ENCODE measurements at places on chromosomes 5 and 9.

- DNase-seq: no peak
Measured at GRCh38 chr9:100595391-100596199, 17.7 kb downstream of the CAVIN4 start.

DNA sequence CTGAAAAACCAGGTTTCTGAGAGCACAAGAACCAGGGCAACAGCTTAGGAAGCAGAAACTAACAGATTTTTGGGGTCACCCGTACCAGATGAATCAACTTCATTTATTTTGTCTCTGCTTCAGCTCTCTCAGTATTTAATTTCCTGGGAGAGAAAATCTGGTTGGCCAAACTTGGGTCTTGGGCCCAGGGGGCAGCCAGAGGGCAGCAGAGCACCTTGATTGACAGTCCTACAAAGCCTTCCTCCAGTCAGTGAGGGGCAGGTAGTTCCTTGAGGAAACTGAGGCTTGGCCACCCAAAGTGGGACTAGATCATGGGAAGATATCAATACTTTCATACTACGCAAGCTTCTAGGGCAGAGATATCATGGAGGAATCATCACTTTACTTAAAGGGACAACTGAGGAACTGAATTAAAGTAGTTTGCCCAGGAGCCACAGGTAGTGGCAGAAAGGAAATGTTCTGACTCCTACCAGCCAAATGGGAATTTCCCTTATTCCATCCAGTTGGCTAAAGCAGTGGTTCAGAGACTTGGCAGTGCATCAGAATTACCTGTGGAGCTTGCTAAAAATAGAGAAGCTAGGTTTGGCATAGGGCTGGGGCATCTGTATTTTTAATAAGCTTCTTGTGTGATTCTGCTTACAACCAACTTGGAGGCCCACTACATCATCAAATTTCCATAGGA is 21.5 kb upstream of the ARHGAP26 start:
- peak; percentile 6 for DNase-seq

- DNase-seq: peak; percentile 2
Measured at GRCh38 chr9:100088202-100088601, 10.6 kb downstream of the ERP44 start.

- no peak for DNase-seq
Measured at GRCh38 chr5:102765350-102765749, 10.2 kb downstream of the PAM start.

GRCh38 chr5:66171349-66172344 is 27.5 kb downstream of the SREK1 start:
- peak; percentile 47 for DNase-seq

DNA sequence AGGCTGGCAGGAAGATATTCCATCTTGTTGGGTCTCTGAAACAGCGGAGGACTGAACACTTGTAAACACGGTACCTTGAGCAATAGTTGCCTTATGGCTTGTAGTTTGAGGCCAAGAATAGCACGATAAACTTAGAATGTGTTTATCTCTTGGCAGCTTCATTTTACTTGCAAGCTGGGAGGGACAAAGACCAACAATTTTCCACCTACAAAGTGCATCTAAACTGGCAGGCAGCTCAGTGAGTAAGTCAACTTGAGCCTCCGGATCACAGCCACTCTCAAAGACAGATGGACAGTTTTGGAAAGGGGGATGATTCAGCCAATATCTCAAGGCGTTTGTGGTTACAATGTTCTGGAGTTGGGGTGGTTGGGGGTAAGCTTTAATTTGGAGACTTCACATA is 652.6 kb downstream of the CETN3 start:
- DNase-seq: no peak

DNA sequence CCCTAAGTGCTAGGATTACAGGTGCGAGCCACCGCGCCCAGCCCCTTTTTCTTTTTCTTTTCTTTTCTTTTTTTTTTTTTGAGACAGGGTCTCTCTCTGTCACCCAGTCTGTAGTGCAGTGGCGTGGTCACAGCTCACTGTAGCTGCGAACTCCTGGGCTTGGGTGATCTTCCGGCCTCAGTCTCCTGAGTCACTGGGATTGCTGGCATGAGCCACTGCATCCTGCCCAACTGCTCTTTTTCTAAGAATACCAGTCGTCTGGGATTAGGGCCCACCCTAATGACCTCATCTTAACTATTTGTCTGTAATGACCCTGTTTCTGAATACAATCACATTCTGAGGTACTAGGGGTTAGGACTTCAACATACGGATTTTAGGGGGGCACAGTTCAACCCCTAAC is 34.1 kb upstream of the NANS start:
- DNase-seq: no peak

- DNase-seq: no peak
Measured at GRCh38 chr5:170277867-170278281, 19.7 kb downstream of the LCP2 start.

- no peak for DNase-seq
Measured at GRCh38 chr5:78611126-78611605, 37.4 kb downstream of the LHFPL2 start.

DNA sequence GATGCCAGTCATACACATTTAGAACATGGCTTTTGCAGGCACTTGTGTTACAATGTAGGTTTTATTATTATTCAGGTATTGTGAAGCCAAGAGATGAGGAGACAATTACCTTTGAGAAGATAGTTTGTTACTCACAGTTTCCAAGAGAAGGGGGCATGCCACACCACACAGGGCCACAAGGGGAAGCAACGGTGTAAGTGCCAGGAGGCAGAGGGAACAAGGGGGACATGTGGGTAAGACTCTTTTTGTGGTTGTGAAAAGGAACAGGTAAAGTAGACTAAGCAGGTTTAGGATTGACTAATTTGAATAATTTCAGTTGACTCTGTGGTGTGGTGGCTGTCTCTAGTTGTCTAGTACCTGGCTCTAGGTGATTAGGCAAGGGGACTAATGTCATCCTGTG is 191.2 kb downstream of the TRPM6 start:
- DNase-seq: no peak

DNA sequence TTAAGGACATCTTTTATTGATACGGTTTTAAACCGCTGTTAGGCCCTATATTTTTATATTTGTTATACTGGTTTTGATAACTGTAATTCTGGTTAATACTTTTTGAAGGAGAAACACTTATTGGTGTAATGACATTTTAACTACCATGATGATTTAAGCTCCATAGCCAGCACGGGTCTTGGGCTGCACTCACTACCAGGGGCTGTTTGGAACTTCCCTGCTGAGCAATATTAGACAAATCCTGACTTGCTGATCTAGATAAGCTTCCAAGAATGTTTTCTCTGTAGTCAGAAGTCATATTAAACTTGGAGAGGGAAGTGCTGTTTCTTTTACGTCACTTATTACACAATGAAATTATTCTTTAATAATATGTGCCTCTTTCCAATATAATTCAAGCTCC is 540.0 kb upstream of the GRAMD2B start:
- no peak for DNase-seq

DNA sequence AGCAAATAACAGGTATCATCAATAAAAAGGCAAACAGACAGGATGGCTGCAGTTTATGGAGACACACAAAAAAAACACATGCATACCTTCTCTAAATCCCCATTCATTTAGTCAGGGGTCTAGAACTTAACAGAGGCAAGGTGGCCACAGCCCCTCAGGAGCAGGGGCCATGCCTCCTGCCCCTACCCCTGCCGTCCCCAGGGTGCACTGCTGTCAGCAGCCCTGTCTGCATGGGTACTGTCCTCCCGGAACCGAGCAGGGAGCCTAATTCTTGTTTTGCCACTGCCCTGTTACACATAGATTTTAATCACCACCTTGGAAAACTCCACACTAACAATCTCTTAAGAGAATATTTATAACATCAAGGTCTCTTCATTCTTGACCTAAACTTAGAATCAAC is 39.0 kb downstream of the ADAMTS12 start:
- DNase-seq: no peak

DNA sequence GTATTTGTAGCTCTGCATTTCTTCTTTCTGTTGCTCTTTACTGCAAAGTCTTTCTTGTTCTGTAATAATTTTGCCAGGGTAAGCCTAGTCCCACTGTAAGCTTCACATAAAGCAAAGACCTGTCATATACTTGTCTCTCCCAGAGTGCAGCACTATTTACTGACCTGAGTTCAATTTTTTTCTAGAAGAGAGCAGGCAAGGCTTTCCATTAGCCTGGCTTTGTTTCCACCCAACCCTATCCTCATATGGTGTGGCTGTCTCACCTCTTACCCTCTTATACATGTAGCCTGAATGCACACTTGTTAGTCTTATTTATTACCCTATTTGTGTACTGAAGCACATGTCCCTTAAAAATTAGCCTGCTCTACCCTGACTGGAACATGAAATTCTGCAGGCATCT is 170.4 kb downstream of the EFNA5 start:
- no peak for DNase-seq

DNA sequence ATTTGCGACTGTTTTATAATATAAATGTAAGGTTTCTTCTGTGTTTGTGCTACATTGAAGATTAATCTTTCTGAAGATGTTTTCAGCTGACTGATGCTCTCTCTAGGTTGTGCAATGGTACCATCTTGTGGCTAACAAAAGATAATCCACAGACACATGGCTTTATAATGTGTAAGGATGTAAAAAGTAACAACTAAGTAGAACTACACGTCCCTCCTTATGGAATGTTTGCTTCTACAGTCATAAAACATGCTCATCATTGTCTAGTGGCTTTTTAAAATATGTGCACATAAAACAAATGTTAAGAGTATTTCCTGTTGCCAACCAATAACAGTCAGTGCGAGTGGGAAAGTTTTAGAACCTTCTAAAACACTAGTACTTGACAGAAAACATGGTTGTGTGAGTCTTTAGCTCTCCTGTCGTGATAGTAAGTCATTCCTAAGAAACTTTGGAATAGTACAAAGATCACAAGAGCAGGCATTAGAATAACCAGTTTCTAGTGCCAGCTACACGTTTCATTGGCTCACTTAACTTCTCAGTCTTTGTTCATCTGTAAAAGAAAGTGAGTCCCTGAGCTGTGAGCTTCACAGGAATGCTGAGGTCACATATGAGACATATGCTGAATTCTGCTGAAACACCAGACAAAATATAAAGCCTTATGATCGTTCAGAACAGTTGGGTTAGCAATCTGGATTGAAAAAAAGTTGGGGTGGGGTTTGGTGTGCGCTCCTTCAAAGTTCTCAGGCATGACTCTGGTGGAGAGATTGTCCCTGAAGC is 75.7 kb upstream of the GLIS3 start:
- DNase-seq: no peak

- DNase-seq: no peak
Measured at GRCh38 chr5:112012104-112012503, 255.1 kb upstream of the NREP start.

- no peak for DNase-seq
Measured at GRCh38 chr9:33350310-33350709, 52.1 kb downstream of the AQP7 start.

DNA sequence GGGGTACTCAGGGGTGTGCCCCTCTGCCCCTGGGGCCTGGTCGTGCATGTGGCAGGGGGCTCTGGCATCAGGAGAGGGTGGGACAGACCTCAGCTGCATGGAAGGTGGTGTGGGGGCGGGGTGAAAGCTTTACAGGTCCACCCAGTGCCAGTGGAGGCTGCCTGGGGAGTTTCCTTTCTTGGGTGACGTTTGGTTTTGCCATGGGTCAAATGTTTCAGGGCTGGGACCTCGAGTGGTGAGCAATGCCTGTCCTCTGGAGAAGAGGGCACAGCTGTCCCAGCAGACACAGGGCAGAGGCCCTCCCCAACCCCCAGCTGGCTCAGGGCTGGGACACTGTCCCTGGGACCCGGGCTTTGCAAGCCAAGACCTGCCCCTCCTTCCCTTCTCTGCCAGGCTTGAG is 3.6 kb downstream of the RXRA start:
- DNase-seq: no peak

GRCh38 chr9:132054024-132054423 is 25.6 kb downstream of the MED27 start:
- DNase-seq: no peak

DNA sequence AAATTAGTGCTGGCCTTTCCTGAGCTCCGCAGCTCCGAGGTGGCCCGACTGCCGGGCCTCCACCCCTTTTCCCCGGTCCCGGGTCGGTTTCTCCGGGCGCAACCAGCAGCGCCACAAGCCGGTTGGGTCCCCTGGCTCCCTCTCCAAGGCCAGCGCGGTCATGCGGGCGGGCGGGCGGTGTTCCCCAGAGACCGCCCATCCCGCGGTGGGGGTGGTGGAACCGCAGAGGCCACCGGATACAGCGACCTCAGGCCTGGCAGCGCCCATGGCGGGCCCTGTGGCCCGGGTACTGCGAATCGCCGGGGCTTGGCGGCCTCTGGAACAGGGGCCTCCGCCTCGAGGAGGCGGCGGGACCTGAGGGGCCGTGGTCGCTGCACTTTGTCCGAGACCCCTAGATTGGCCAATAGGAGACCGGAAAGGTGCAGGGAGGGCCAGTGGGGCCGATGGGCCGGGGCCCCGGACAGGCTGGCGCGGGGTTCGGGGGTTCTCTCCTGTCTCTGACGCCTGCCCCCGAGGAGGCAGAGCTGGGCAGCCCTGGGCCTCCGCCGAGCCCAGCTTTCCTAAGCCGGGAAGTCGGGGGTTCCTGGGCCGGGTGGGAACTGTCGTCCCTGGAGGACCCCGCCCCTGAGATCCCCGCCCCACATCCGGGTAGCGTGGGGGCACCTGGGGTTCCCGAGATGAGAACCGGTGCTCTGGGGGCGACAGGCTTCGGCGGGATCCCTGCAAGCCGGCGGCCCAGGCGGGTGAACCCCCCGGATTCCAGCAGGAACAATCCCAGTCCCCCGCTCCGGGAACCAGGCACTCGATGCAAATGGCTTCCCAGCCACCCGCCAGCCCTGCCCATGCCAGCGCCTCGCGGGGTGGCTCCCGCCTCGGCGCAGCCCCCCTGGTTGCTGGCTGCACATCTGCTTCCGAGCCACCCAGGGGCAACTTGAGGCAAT is 293.9 kb downstream of the ZSWIM6 start:
- DNase-seq: no peak

- DNase-seq: peak; percentile 26
Measured at GRCh38 chr9:131732636-131733289, 7.1 kb downstream of the RAPGEF1 start.

GRCh38 chr9:92764381-92764987 is at the start of gene BICD2:
BICD2 (minus strand) TSS chr9:92764833; CDS start chr9:92764744, 89 bp downstream.
- DNase-seq: no peak

- no peak for DNase-seq
Measured at GRCh38 chr5:157431544-157432200, 28.3 kb upstream of the NIPAL4 start.

- DNase-seq: no peak
Measured at GRCh38 chr5:51202161-51202560, 181.1 kb upstream of the ISL1 start.

DNA sequence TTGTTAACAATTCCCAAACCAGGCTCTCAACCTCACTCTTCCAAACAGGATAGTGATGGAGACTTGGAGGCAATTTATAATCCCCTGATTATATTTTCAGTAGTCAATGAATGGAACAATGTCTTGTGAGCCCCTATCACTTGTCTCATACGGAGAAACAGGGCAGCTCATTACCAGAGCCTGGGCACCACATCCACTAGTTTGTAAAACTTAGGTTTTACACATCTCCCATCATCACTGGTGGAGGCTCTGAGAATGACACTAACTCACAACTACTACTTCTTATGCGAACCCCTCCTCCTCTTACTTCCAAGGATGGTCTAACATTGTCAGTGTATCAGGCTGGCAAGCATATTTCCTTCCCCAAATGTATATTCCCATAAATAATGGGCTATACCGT is 253.7 kb downstream of the EPB41L4A start:
- DNase-seq: no peak

GRCh38 chr5:13558408-13558807 is 386.1 kb downstream of the DNAH5 start:
- no peak for DNase-seq
